DND-41 (cell line): ENCODE measurements at places on chromosomes 3 and 15.
A peak's percentile ranks its signal among the peaks of the same experiment; 100 is the strongest.

- no peaks in the 10 kb centered on the region for H3K27me3 ChIP-seq
- DNase-seq: no peak
- H3K4me1 ChIP-seq: no peaks in the 10 kb centered on the region
- peaks cover 92% of the 10 kb centered on the region for H3K36me3 ChIP-seq
These were observed 33.5 kb upstream of the CSPG5 start for GRCh38 chr3:47612178-47612577.

- H3K27me3 ChIP-seq: no peaks in the 10 kb centered on the region
- H3K4me3 ChIP-seq: no peak overlapping the region
- no peak for DNase-seq
- no peak overlapping the region for H3K27ac ChIP-seq
These were observed 137.5 kb downstream of the LRRK1 start for GRCh38 chr15:101056366-101057334.

GRCh38 chr3:99639579-99639978, 1.2 kb downstream of the COL8A1 start:
- peaks cover 3% of the 10 kb centered on the region for H3K27me3 ChIP-seq
- H3K4me1 ChIP-seq: no peaks in the 10 kb centered on the region
- H3K4me3 ChIP-seq: no peak overlapping the region
- H3K27ac ChIP-seq: no peak overlapping the region
- no peaks in the 10 kb centered on the region for H3K36me3 ChIP-seq
- no peak for DNase-seq

- no peak overlapping the region for H3K4me3 ChIP-seq
- no peak overlapping the region for H3K27ac ChIP-seq
- H3K27me3 ChIP-seq: no peaks in the 10 kb centered on the region
- H3K4me1 ChIP-seq: no peaks in the 10 kb centered on the region
- no peak for DNase-seq
These were observed 325.0 kb upstream of the CFAP20DC start for GRCh38 chr3:59374818-59375211.

- no peak overlapping the region for H3K4me3 ChIP-seq
- no peak for DNase-seq
- peaks cover 11% of the 10 kb centered on the region for H3K36me3 ChIP-seq
- H3K27ac ChIP-seq: no peak overlapping the region
- H3K4me1 ChIP-seq: peaks cover 42% of the 10 kb centered on the region
- no peaks in the 10 kb centered on the region for H3K27me3 ChIP-seq
These were observed 65.6 kb downstream of the ZNF609 start for GRCh38 chr15:64525828-64526530.

DNA sequence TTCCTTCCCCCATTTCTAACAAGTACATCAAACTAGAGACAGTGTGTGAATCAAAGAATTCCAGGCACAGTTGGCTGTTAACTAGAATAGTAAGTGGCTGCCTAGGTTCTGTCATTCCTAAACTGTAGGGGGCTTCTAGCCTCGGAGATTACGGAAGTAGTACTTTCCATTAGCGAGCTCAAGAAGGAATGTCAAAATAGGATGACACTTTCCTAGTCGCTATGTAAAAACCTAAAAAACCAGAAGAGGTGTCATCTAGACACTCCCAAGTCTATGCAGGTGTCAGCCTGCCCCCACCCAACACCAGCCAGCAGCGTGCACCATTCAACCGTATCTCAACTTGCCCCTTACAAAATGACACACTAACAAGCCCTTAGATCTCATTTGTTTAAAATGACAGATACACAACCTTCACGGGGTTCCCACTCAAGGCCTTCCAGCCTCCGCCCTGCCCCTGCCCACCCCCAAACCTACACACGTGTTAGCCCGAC, 874 bp downstream of the INO80 start:
- peaks cover 13% of the 10 kb centered on the region; the same call in 1 of the 2 replicates for H3K36me3 ChIP-seq
- H3K27me3 ChIP-seq: no peaks in the 10 kb centered on the region
- peak overlapping the region; percentile 99 for H3K27ac ChIP-seq
- peaks cover 20% of the 10 kb centered on the region for H3K4me1 ChIP-seq

DNA sequence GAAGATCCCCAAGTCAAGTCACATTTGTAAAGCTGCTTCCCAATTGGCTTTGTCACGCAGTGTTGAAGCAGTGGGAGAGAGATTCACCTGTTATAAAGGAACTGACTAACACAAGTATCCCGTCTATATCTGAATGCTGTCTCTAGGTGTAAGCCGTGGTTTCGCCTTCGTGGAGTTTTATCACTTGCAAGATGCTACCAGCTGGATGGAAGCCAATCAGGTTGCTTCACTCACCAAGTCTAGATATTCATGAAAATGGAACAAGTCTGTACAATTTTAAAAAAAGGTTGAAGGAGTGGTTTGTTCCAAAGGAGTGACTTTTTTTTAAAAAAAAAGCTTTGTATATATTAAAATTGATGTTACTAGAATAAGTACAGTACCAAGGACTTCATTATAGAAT, 11.7 kb downstream of the RBM5 start:
- no peaks in the 10 kb centered on the region for H3K4me1 ChIP-seq
- no peak for DNase-seq
- H3K4me3 ChIP-seq: no peak overlapping the region

DNA sequence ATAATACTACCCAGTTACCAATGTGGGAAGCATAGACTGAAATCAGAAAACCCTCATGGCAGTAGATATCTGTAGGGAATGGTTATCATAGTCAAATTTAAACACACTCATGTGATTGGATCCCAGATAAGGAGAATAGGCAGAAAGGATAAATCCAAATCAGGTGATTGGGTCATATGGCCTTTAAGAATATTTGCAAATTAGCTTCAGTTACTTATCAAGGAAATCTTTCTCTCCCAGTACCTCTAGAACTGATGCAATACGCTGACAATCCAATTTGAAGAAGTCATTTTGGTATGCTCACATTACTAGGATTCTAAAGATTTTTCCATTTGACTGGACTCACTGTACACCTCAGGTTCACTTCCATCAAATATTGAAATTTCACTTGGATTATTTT, 87.7 kb upstream of the MNS1 start:
- no peaks in the 10 kb centered on the region for H3K27me3 ChIP-seq
- H3K27ac ChIP-seq: no peak overlapping the region
- no peaks in the 10 kb centered on the region for H3K36me3 ChIP-seq
- DNase-seq: no peak

GRCh38 chr3:157624801-157625200, 121.6 kb upstream of the VEPH1 start:
- no peak overlapping the region for H3K4me3 ChIP-seq
- no peaks in the 10 kb centered on the region for H3K4me1 ChIP-seq
- H3K36me3 ChIP-seq: no peaks in the 10 kb centered on the region
- peaks cover 4% of the 10 kb centered on the region for H3K27me3 ChIP-seq
- DNase-seq: no peak

- H3K27me3 ChIP-seq: no peaks in the 10 kb centered on the region
- H3K4me1 ChIP-seq: peaks cover 25% of the 10 kb centered on the region
- H3K36me3 ChIP-seq: peaks cover 15% of the 10 kb centered on the region
- H3K4me3 ChIP-seq: no peak overlapping the region
These were observed 2.6 kb upstream of the CDV3 start for GRCh38 chr3:133570937-133571320.

DNA sequence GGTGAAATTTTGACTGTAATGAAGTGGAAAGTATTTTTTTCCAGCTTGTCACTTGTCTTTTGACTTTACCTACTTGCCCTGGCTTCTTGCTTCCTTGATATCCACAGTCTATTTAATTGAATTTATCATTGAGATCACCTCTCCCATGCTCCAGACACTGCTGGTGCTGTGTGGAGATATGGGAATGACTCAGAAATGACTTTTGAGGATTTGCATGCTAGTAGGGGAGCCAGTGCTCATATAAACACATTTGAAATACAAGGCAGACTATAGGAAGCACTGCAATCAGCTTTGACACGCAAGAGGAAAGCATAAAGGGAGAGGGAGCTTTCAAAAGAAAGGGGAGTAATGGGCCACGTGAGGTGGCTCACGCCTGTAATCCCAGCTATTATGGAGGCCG, 7.3 kb upstream of the TRPM1 start:
- H3K36me3 ChIP-seq: no peaks in the 10 kb centered on the region
- H3K27me3 ChIP-seq: no peaks in the 10 kb centered on the region
- no peak overlapping the region for H3K4me3 ChIP-seq
- H3K4me1 ChIP-seq: peaks cover 12% of the 10 kb centered on the region; the same call in 1 of the 2 replicates

- H3K27ac ChIP-seq: no peak overlapping the region
- no peak for DNase-seq
- no peaks in the 10 kb centered on the region for H3K36me3 ChIP-seq
- no peaks in the 10 kb centered on the region for H3K27me3 ChIP-seq
- H3K4me3 ChIP-seq: no peak overlapping the region
These were observed 7.8 kb downstream of the FEZF2 start for GRCh38 chr3:62365391-62366125.

GRCh38 chr3:150149651-150150051, 179.0 kb upstream of the PFN2 start:
- no peaks in the 10 kb centered on the region for H3K4me1 ChIP-seq
- peaks cover 10% of the 10 kb centered on the region for H3K27me3 ChIP-seq
- no peak for DNase-seq
- H3K4me3 ChIP-seq: no peak overlapping the region
- no peak overlapping the region for H3K27ac ChIP-seq

GRCh38 chr3:182597621-182598041, 195.7 kb upstream of the ATP11B start:
- H3K4me3 ChIP-seq: no peak overlapping the region
- H3K4me1 ChIP-seq: no peaks in the 10 kb centered on the region
- DNase-seq: no peak
- no peak overlapping the region for H3K27ac ChIP-seq
- H3K27me3 ChIP-seq: no peaks in the 10 kb centered on the region

DNA sequence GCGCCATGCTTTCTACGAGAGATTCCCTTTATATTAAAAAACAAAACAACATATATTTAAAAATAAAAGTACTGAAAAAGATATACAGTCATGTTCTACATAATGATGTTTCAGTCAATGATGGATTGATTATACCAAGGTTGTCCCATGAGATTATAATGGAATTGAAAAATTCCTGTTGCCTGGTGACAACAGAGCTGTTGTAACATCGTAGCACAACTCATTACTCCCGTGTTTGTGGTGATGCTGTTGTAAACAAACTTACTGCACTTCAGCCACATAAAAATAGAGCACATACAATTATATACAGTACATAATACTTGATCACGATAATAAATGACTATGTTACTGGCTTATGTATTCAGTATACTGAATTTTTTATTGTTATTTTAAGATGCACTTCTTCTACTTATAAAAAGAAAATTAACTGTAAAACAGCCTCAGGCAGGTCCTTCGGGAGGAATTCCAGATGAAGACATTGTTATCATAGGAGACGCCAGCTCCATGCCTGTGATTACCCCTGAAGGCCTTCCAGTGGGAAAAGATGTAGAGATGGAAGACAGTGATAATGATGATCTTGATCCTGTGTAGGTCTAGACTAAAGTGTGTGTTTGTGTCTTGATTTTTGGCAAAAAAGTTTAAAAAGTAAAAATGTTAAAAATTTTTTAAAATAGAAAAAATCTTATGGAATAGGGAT, 11.7 kb downstream of the CCR1 start:
- no peaks in the 10 kb centered on the region for H3K4me1 ChIP-seq
- H3K4me3 ChIP-seq: no peak overlapping the region
- H3K36me3 ChIP-seq: no peaks in the 10 kb centered on the region
- no peak overlapping the region for H3K27ac ChIP-seq
- no peaks in the 10 kb centered on the region for H3K27me3 ChIP-seq

GRCh38 chr15:77187751-77188464, 117.0 kb upstream of the TSPAN3 start:
- peak; percentile 12 for DNase-seq
- no peaks in the 10 kb centered on the region for H3K36me3 ChIP-seq
- H3K27me3 ChIP-seq: no peaks in the 10 kb centered on the region
- peak overlapping the region; percentile 86 for H3K27ac ChIP-seq

DNA sequence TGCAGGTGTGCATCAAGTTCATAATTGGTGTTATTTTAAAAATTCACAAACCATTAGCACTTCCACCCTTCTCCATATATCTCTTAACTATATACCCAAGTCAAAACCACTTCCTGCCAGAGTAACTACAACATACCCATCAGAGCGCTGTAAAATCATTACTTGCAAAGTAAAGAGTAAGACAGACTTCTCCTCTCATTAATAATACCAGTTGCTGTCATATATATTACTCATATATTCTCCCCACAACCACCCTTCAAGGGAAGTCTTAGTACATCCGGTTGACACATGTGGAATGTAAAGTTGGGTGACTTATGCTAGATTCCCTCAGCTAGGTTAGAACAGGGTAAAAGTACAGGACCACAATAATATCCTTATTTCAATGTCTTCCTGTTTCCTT, 5.6 kb downstream of the TERC start:
- peak overlapping the region; percentile 76 for H3K27ac ChIP-seq
- no peak for DNase-seq
- peaks cover 39% of the 10 kb centered on the region for H3K4me1 ChIP-seq
- no peaks in the 10 kb centered on the region for H3K27me3 ChIP-seq

DNA sequence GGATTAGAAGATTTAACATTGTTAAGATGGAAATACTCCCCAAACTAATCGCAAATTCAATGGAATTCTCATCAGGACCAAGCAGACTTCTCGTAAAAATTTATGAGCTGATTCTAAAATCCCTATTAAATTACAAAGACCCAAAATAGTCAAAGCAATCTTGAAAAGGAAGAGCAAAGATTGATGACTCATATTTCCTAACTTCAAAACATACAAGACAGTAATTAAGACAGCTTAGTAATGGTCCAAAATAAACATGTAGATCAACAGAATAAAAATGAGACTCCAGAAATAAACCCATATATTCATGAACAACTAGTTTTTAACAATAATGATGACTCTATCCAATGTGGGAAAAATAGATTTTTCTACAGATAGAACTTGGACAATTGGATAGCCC, 148.7 kb downstream of the SI start:
- H3K4me1 ChIP-seq: no peaks in the 10 kb centered on the region
- no peaks in the 10 kb centered on the region for H3K36me3 ChIP-seq
- H3K4me3 ChIP-seq: no peak overlapping the region

DNA sequence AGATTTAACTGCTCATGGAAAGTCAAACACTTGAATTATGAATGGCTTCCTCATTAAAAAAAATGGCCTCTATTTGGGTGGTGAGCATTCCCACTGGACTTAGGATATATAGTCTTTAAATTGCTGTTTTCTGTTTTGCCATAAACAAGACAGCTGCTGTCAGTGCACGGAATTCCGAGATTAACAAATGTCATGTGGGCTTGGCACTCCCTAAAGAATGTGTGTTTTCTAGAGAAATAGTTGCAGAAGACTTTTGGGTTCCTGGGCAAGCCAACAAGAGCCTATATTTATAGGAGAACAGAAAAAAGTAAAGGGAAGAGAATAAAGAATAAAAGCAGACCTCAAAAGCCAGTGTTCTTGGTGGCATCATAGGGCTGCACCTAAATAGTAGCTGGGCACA, 13.6 kb upstream of the TFG start:
- DNase-seq: no peak
- H3K27ac ChIP-seq: no peak overlapping the region
- no peaks in the 10 kb centered on the region for H3K4me1 ChIP-seq
- no peaks in the 10 kb centered on the region for H3K36me3 ChIP-seq
- peaks cover 3% of the 10 kb centered on the region for H3K27me3 ChIP-seq
- H3K4me3 ChIP-seq: no peak overlapping the region

GRCh38 chr3:197567904-197568681, 12.3 kb upstream of the BDH1 start:
- H3K27me3 ChIP-seq: no peaks in the 10 kb centered on the region
- no peaks in the 10 kb centered on the region for H3K36me3 ChIP-seq
- H3K27ac ChIP-seq: no peak overlapping the region
- no peaks in the 10 kb centered on the region for H3K4me1 ChIP-seq
- H3K4me3 ChIP-seq: no peak overlapping the region

GRCh38 chr3:128784843-128785242, 58.9 kb downstream of the RAB7A start:
- H3K27ac ChIP-seq: no peak overlapping the region
- no peaks in the 10 kb centered on the region for H3K27me3 ChIP-seq
- no peak for DNase-seq
- peaks cover 13% of the 10 kb centered on the region; the same call in 1 of the 2 replicates for H3K4me1 ChIP-seq
- no peak overlapping the region for H3K4me3 ChIP-seq

GRCh38 chr15:49887659-49888322, 231.2 kb downstream of the ATP8B4 start:
- no peaks in the 10 kb centered on the region for H3K4me1 ChIP-seq
- no peak overlapping the region for H3K4me3 ChIP-seq
- H3K27me3 ChIP-seq: no peaks in the 10 kb centered on the region
- H3K36me3 ChIP-seq: no peaks in the 10 kb centered on the region
